ENCODE measurements at places on chromosomes 6 and 20.

GRCh38 chr6:93021235-93021915 lies 398.0 kb downstream of the EPHA7 start:
- no peak overlapping the region for H3K4me3 ChIP-seq
- no peaks in the 10 kb centered on the region for H3K4me1 ChIP-seq
- no peak overlapping the region for H3K27ac ChIP-seq
- no peaks in the 10 kb centered on the region for H3K36me3 ChIP-seq

DNA sequence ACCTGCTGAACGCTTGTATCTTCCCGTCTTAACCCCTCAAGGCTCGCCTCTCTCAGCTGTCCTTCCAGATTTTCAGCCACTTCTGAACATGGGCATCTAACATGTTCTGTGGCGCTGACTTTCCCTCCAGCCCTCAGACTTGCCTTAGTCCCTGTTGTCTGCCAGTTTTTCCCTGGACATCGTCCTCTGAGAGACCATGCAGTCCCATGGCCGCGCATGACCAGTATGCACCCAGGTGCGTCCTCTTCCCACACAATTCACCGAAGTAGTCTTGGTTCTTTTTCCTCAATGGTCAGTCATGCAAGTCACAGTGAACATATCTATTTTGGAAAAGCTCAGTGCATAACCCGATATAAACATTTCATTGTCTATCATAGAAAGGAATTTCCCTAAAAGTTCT lies 9.2 kb downstream of the TUBB2B start:
- H3K4me3 ChIP-seq, result no peak overlapping the region
- no peaks in the 10 kb centered on the region for H3K36me3 ChIP-seq
- H3K4me1 ChIP-seq, result no peaks in the 10 kb centered on the region
- no peak for DNase-seq
- no peak overlapping the region for H3K27ac ChIP-seq

DNA sequence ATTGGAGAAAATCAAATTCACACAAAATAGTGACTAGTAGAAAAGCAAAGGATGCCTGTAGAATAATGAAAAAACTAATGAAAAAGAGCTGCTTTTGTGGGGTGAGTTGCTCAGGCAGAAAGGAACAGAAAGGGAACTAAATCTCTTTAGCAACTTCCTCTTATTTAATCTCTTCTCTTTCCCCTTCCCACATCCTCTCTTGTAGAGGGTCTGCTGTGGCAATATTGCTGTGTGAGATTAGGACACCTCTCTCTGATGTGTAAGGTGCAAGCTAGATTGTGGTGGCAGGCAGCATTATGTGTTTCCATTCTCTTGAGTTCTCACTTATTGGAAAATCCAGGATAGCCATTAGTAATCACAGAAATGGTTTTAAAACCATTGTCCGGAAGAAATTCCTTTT lies 49.7 kb downstream of the SYNE1 start:
- no peaks in the 10 kb centered on the region for H3K36me3 ChIP-seq
- no peaks in the 10 kb centered on the region for H3K27me3 ChIP-seq
- no peaks in the 10 kb centered on the region for H3K4me1 ChIP-seq
- H3K4me3 ChIP-seq, result no peak overlapping the region

GRCh38 chr6:31129130-31129529 lies 8.9 kb upstream of the CDSN start:
- H3K27me3 ChIP-seq, result no peaks in the 10 kb centered on the region
- no peak overlapping the region for H3K27ac ChIP-seq
- H3K4me3 ChIP-seq, result no peak overlapping the region
- H3K36me3 ChIP-seq, result no peaks in the 10 kb centered on the region

DNA sequence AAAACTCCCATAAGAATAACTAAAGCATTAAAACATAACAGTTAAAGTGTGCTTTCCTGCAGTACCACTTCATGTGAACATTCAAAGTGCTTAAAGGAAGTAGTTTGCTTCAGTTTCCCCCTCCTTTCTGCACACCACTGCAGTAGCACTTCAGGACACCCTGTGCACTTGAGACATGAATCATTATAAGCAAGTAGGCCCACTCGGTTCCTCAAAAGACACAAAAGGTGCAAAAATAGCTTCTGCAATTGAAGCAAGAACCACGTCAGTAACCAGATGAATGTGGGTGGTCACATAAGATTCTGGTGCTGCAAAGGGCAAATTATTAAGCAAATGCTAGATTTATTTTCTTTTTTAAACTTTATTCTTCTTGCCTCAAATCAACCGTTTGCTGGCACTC lies 160.6 kb downstream of the HIVEP2 start:
- H3K27me3 ChIP-seq, result no peaks in the 10 kb centered on the region
- no peak overlapping the region for H3K27ac ChIP-seq
- no peaks in the 10 kb centered on the region for H3K4me1 ChIP-seq

All from A673 (cell line).